ENCODE measurements at places on chromosomes 6 and 20. TPM values are rescaled to one million over a fixed set of nuclear protein-coding genes. Genes with fewer than 3 reads are reported as not detected.

GRCh38 chr6:124963416-124963785, 1.2 kb downstream of the RNF217 start:
- DNase-seq = no peak

DNA sequence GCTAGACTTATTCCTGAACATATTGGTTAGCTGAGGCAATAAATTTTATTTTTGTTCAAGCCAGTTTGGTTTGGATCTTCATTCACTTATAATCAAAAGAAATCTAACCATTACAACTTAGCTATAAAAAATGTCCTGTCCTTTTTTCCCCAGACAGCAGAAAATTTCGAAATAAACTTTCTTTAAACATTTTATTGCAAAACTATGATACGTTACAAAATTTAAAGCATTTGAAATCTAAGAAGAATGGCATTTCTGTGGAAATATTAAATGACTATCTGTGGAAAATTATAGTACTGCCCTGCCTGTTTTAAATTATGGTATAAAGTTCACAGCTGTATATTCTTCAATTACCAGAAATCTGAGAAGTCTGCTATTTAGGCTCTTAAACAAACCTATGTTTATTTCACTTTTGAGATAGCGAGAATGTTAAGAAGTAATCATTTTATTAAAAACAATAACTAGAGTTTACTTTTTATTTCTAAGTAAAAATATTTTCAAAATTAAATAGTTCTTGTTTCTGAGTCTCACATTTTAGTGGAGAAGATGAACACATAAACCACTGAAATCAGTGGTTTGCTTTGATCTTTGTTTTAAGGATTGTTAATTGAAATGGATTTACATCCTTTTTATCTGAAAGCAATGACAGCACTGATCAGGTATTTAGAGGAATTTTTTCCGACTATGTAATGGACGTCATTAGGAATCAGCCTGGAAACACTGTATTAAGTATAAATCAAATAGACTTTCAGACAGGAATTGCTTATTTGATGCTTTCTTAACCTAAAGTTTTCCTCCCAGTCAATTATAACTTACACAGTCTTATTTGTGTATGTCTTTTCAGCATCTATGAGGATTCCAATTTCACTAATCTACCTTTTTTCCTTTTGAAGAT, 553.7 kb downstream of the COL12A1 start:
- DNase-seq = no peak

- no peak for DNase-seq
Observed at GRCh38 chr20:19851861-19852260, 93.8 kb downstream of the RIN2 start.

DNA sequence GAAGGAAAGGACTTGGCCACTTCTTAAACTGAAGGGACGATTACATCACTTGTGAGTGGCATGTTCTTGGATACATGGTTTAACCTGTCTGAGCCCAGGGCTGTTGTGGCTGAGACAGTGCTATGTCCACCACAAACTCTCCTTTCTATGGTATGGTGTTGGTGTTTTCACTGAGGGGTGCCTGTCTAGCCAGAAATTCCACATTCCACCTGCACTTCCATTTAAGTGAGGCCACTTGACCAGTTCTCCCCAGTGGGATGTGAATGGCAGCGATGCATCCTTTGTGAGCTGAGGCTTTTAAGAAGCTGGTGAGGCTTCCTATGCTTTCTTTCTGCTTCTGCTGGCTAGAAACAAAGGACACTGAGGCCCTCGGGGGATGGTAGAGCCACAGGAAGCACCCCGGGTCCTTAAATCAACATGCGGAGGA, 151.4 kb upstream of the CHD6 start:
- DNase-seq = no peak

GRCh38 chr6:134689177-134689576, 260.7 kb downstream of the ALDH8A1 start:
- DNase-seq = no peak

DNA sequence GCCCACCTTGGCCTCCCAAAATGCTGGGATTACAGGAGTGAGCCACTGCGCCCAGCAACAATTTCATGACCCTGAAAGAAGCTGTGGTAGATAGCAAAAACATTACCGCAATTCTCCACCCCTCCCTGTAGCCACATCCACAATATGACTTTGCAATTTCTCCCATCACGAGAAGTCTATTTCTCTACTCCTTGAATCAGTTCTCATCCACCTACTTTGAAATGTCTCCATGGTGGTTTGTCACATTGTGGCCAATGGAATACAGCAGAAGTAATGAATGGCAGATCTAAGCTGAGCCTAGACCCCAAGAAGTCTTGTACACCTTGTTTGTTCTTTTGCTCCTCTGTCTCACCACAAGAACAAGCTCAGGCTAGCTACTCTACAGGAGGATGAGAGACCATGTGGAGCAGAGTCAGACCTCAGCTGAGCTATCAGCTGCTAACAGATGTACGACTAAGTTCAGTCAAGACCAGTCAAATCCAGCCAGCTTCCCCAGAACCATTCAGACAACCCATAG, 6.3 kb downstream of the OXT start:
- no peak for DNase-seq

GRCh38 chr6:49634836-49635218, 1.8 kb downstream of the RHAG start:
- DNase-seq = no peak

GRCh38 chr6:136076496-136076895, 173.6 kb downstream of the MTFR2 start:
- DNase-seq = no peak

DNA sequence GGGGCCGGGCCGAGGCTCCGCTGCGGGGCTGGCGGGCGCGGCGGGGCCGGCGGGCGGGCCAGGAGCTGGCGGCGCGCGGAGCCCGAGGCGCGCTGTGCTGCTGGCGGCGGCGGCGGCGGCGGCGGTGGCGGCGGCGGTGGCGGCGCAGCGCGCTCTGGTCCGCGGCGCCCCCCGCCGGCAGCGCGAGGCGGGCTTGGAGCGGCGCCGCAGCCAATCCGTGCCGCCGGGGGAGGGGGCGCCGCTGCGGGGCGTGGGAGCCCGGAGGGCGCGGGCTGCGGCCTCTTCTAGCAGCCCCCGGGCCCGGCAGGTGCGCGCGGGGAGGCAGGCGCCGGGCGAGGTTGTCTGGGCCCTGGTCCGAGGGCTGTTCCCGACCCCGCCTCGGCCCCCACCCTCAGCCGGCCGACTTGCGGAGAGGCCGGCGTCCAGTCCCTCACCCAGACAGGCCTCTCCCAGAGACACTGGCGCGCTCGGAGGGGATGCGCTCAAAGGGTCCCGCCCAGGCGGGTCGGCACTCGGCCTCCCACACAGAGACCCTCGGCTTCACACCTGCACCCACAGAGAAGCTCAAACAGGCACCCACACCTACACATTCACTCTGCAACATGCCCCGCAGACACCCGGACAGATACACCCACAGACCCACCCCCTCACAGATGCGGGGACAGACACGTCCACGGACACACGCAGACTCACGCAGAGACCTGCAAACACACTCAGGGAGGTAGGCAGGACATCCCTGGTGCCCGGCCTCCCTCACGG, at the start of gene RIMS4:
RIMS4 (minus strand) TSS at position 156 of the 759 bp plus-strand sequence. CDS start 275 bp downstream, outside the sequence.
- DNase-seq = no peak

- no peak for DNase-seq
Observed at GRCh38 chr6:90458353-90459224, 128.3 kb downstream of the MAP3K7 start.

- no peak for DNase-seq
Observed at GRCh38 chr6:149125309-149125708, 192.2 kb upstream of the TAB2 start.

- DNase-seq = no peak
Observed at GRCh38 chr6:20706238-20706938, 172.1 kb downstream of the CDKAL1 start.

GRCh38 chr6:9499709-9500108, 915.2 kb downstream of the TFAP2A start:
- DNase-seq = no peak

GRCh38 chr6:7148100-7148822, 40.5 kb downstream of the RREB1 start:
- DNase-seq = no peak

- DNase-seq = no peak
Observed at GRCh38 chr6:34901930-34902329, 12.9 kb downstream of the ANKS1A start.

DNA sequence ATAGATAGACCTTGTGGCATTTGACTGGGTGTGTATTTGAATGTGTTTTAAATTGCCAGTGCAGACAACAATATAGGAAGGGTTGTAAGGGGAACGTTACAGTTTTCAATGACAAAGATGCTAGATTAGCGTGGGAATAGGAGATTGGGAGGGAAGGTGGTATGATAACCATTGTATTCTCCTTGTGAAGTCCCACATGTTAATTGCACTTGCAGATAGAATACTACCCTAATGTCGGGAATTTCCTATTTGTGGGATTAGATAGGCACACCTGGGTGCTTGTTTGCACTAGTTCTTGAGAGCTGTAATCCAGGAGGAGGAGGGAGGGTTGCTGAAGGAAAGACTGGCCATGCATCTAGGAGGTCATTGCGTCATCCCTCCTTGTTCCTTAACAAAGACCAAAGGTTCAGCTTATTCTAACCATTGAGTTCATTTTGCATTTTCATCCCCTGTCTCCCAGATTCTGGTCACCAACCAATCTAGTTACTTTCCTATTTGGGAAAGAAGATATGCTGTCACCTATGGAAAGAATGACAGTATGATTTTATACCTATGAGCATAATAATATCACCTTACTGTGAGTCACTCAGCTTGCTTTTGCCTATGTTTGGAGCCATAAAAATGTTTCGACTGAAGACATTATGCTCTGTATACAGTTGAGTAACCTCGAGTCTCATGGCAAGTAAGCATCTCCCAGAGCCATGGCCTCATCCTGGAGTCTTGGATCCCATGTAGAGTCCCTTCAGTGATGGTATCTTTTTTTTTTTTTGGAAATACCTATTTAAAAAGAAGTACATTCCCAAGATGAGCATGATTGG, 201.5 kb downstream of the DTNBP1 start:
- DNase-seq = no peak

DNA sequence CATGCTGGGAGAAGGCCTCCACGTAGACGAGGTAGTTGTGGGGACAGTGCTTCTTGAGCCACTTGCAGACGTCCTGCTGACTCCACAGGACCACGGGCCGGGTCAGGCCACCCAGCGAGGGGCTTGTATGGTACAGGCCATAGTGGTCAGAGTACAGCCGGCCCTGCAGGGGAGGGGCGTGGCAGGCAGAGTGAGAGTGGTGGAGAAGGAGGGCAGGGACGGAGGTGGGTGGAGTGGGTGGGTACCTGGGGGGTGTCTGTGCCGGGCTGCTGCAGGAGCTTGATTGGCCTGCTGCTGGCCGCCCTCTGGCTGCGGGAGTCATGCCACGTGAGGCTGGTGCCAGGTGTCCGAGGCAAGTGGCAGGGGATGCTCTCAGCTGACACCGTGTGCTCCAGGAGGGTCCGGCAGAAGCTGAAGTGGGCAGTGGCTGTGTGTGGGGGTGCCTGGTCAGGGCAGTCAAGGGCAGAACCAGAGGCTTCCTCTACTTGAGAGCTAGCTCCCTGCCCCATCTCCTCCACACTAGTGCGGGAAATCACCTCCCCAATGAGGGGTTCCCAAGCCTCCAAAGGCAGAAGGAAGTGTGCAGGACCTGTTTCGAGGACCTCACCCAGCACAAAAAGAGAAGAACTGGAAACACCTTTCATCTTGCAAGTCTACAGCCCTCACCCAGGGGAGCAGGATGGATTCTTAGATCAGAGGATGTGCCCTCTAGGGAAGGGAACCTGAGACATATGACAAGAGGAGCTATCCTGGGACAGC, 2.3 kb downstream of the SAMD10 start:
- no peak for DNase-seq

- DNase-seq = no peak
Observed at GRCh38 chr6:389622-390021, 1.9 kb upstream of the IRF4 start.

- no peak for DNase-seq
Observed at GRCh38 chr6:106528521-106528920, 100.8 kb downstream of the RTN4IP1 start.

DNA sequence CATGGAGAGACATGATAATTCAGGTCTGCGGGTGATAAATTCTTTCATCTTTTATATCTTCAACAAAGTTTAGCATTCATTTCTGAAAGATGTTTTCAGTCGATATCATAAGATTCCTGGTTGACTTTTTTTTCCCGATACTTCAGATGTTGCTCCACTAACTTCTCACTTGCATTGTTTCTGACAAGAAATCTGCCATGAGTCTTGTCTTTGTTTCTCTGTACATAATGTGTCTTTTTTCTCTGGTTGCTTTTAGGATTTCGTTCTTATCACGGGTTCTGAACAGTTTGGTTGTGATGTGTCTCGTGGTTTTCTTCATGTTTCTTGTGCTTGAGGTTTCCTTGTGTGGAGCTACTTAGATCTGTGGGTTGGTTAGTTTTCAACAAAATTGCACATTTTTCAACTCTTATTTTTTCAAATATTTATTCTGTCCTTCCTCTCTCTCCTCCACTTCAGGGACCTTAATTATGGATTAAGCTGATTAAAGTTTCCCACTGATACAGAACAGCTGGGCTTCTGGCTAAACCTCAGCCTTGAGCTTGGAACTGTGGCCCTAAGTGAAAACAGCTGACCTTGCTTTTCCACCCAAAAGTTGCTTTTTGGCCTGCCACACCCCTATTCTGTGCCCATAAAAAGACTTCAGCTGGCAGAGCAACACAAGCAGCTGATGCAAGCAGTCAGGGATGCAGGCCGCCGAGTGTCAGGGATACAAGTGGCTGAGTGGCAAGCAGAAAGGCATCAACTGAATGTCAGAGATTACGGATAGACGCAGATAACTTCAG, 97.9 kb upstream of the SNX9 start:
- no peak for DNase-seq

The FAM217A gene
- polyA plus RNA-seq = 0.05 TPM

The FAM217B gene
- 10.7 TPM for polyA plus RNA-seq

The OARD1 gene
- polyA plus RNA-seq = 50.9 TPM

The ZNF217 gene
- 26.5 TPM for polyA plus RNA-seq

The TNFRSF6B gene
- polyA plus RNA-seq = 34.7 TPM

The HIVEP1 gene
- polyA plus RNA-seq = 8.7 TPM

The FYN gene
- polyA plus RNA-seq = 93.9 TPM

The NHSL1 gene
- polyA plus RNA-seq = 1.4 TPM

The FAM162B gene
- 1.9 TPM for polyA plus RNA-seq

The HLA-DOA gene
- 27.9 TPM for polyA plus RNA-seq

Measured in thymus (tissue), 14 donors.